Skin of body (tissue), 3 donors: ENCODE measurements at places on chromosomes 6 and 20. TPM values are rescaled to one million over a fixed set of nuclear protein-coding genes. Genes with fewer than 3 reads are reported as not detected.

GRCh38 chr6:163099621-163100171 lies 314.8 kb upstream of the QKI start:
- no peak for DNase-seq

GRCh38 chr6:158222066-158222465 lies 53.9 kb downstream of the GTF2H5 start:
- no peak for DNase-seq

TINAG gene
- 0.20 TPM for total RNA-seq

DNA sequence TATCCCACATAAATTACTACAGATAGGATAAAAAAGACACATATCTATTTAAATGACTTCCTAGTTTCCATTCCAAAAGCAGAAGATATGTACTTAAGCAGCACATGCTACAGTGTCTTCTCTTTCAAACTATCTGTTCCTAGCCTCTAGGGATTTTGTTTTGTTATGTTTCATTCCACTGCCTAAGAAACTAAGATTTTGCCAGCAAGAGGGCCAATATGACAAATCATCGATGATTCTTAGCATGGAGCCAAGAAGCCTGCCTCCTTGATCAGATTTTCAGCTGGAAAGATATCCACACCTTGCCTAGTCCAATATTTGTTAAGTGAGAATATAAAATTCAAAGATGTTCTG lies 7.0 kb downstream of the SNX5 start:
- DNase-seq: peak; percentile 31

GRCh38 chr6:157068691-157069324 lies 254.5 kb downstream of the TMEM242 start:
- DNase-seq: no peak

GRCh38 chr6:42498473-42499128 lies 46.9 kb upstream of the TRERF1 start:
- DNase-seq: no peak

DNA sequence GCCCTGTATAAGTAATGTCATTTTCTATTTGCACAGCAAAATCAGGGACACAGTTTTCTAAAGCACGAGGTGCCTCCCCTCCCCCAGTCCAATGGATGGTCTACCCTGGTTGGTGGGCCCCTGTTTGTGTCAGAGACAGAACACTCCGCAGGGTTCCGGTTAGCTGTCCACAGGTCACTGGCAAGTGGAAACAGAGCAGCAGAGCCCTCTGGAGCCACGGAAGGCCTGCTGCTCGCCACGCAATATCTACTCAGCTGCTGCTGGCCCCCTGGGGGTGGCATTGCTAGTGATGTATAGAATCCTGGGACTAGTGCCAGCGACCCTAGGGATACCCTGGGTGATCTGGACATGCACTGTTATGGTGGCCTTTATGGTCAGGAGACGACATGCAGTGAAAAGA lies 50.4 kb downstream of the RIN2 start:
- DNase-seq: no peak

C6orf15 gene
- total RNA-seq: 4.7 TPM

GRCh38 chr20:47544240-47544639 lies 42.6 kb downstream of the NCOA3 start:
- DNase-seq: no peak

DNMT3B gene
- total RNA-seq: 2.5 TPM

DNA sequence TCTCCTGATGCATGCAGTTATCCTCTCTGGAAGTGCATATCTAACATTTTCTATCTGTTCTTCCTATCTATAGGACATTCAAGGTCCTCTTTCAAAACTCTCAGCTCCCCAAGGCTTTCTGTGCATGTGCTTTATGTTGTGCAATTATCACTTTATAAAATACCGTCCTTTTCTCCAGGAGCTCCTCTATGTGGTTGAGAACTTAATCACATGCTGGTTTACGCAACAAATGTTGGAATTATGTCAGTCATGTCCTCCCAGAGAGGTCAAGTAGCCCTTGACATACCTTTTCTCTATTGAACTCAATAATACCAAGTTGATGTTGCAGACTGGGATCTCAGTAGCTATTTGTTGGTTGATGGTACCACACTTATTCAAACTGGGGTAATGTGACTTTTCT lies 388.4 kb downstream of the BTBD3 start:
- no peak for DNase-seq

DNA sequence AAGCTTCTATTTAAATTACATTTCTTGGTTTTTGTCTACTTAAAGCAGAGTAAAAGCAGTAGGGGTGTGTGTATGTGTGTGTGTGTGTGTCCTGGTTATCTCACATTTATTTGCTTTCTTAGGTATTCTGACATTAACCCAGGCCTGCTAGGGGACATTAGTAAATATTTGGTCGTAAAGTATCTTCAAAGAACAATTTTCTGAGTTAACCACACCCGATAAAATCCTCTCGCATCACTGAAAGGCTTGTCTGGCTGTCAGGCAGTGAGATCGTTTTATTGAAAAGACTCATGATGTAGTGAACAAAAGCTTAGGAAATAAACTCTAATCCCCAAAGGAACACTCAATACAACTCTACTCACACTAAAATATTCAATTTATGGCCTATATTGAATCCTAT lies 77.9 kb downstream of the ZNF217 start:
- DNase-seq: no peak

DNA sequence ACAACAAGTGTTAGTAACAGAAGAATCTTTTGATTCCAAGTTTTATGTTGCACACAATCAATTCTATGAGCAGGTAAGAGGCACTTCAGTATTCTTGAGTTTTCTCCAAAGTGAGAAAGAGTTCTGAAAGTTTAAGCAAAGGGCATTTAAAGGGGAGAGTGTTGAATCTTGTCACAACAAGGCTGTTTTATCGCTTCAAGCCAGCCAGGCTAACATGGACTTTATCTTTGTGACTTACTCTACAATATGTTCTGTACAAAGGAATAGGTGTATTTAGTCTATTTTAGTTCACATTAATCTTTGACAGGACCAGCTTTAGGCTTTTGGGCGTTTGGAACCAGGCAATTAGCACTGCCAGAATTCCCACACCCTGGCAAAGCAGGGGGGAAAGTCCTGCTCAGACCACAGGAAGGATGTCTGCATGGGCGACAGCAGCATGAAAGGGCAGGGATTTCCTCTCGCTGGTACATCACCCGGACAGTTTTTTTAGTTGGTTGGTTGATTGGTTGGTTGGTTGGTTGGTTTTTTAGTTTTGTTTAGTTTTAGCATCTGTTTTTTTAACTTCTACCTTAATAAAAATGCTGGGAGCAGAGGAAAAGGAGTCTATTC lies 395.4 kb upstream of the SOX4 start:
- no peak for DNase-seq

GRCh38 chr6:40244699-40245098 lies 310.4 kb upstream of the MOCS1 start:
- no peak for DNase-seq

GRCh38 chr6:122393351-122393896 lies 6.0 kb upstream of the HSF2 start:
- no peak for DNase-seq

- no peak for DNase-seq
These were observed 1.7 kb downstream of the SCML4 start for GRCh38 chr6:107822176-107823046.

ATG5 gene
- 42.4 TPM for total RNA-seq

DNA sequence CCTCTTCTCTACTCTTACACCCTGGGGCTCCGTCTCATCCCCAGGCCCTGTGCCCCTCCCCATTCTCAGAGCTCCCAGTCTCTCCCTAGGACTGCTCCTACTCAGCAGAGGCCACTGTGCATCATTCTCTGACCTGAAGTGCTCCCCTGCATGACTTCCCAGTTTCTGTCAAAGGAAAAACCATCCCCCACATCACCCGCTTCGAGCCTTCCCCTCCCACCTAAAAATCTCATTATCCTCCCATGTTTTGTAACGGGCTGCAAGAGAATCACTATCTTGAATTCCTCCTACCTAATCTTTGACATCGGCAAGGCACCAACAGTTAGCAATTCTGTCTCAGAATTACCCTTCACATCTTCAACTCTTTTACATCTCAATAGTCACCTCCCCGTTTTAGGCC lies 463.0 kb downstream of the PRKN start:
- DNase-seq: no peak

DNA sequence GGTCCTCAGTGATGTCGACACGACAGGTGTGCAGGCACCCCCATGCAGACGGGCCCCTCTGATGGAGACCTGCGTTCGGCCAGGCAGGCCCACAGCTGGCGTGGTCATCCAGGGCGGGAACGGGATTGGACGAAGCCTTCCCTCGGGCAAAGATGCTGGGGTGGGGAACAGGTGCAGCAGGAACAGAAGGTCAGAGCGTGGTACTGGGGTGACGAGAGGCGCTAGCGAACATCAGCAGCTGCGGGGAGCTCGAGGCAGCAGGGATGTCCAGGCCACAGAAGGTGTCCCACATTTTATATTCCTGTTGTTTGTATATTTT lies 96.2 kb downstream of the SLC22A23 start:
- no peak for DNase-seq

GRCh38 chr6:37507690-37508421 lies 8.2 kb upstream of the CCDC167 start:
- DNase-seq: no peak

- DNase-seq: no peak
These were observed 31.4 kb downstream of the HAO1 start for GRCh38 chr20:7908905-7909304.

- DNase-seq: no peak
These were observed 88.1 kb upstream of the TGM3 start for GRCh38 chr20:2207770-2208097.

HCK gene
- total RNA-seq: 11.5 TPM

DNA sequence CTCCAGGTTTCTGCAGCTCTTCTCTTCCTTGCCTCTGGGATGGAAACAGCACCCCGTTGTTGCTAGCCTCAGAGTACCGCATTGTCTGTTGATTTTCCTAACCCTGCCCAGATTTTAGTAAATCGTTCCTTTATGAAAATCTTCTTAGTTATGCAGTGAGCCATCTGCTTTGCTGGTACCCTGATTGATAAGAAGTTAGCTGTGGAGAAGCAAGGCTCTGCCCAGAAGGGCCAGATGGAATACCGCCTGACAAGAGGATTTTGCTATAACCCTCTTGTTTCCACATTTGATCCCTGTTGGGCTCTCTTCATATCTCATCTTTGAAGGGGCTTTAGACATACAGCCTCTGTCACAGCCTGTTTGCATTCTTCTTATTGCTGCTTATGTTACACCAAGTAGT lies 229.0 kb downstream of the CDKAL1 start:
- DNase-seq: no peak

CYP24A1 gene
- 1.3 TPM for total RNA-seq

DNA sequence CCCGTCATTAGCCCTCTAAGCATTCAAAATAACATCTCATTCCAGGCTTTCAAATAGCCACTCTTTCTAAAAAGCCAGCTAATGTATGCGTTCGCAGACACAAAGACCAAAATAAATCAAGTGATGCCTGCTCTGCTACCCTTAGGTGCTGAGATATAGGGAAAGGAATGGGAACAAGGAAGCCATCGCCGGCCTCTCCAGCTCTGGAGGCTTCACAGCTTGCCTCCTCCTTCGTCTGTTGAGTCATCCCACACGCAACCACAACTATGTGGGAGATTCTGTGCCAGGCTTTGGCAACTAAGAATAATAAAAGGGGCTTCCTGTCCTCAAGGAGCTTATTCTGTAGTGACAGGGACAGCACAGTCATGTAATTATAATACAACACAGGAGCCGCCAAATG lies 27.3 kb upstream of the SLC22A23 start:
- no peak for DNase-seq

DNA sequence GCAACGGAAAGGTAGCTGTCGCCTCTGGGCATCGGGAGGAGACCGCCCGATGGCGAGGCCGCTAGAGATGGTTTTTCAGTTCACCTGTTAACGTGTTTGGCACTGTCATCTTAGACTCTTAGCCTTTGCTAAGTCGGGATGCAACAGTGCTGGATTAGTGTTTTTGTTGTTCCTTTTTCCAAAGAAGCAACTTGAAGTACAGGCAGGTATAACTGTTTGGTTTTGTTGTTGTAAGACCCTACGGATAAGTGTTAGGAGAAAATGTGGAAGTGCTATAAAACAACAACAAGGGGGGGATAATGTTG lies 723 bp downstream of the MANEA start:
- DNase-seq: no peak

GRCh38 chr6:11210386-11211138 lies 21.9 kb downstream of the NEDD9 start:
- no peak for DNase-seq

DNA sequence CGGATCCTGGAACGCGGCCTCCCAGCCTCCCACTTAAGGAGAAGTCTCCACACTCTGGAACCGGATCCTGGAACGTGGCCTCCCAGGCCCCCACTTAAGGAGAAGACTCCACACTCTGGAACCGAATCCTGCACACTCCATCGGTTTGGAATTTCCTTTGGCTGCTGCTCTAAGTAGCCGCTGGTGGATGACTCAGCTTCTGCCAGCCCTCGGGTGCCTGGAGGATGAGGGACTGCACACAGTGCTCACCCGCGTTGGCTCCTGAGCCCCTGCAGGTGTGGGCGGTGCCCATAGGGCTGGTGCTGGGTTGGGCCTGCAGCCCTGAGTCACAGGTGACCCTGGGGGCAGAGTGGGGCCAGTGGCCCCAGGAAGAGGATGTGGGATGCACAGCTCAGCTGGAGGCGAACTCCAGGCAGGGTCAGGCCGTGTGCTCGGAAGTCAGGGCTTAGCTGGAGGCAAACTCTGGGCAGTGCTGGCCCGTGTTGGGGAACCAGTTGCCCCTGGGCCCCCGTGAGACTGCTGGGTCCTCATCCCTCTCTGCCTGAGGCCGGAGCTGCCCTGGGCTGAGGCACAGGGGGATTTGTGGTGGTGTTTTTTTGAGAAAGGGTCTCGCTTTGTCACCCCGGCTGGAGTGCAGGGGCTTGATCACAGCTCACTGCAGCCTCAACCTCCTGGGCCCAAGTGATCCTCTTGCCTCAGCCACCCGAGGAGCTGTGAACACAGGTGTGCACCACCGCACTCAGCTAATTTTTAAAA lies 13.9 kb upstream of the TNFRSF6B start:
- no peak for DNase-seq

- no peak for DNase-seq
These were observed 30.1 kb downstream of the PRDM1 start for GRCh38 chr6:106116125-106116832.

GRCh38 chr6:19869464-19869863 lies 32.3 kb downstream of the ID4 start:
- no peak for DNase-seq

PRSS35 gene
- 4.4 TPM for total RNA-seq

GRCh38 chr6:168468045-168468444 lies 27.1 kb downstream of the SMOC2 start:
- DNase-seq: no peak

DNA sequence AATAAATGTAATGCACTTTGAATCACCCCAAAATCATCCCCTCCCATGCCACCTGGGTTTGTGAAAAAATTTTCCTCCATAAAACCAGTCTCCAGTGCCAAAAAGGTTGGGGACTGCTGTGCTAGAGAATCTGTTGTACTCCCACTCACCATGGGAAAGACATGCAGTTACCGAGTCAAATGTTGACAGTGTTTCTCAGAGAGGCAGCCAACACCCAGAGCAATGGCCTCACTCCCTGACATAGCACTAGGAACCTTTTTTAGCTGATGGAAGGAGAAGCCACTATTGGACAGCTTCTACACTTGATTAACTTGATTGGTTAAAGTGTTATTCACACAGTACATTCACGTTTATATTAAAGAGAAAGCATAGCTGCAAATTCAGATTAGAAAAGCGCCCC lies 59.8 kb upstream of the MANEA start:
- no peak for DNase-seq
